Activated effector memory CD4-positive, alpha-beta T cell treated with Interleukin-2 at 50 U/mL for 16 hours (primary cell): ENCODE measurements at places on chromosomes 1 and 21.

DNA sequence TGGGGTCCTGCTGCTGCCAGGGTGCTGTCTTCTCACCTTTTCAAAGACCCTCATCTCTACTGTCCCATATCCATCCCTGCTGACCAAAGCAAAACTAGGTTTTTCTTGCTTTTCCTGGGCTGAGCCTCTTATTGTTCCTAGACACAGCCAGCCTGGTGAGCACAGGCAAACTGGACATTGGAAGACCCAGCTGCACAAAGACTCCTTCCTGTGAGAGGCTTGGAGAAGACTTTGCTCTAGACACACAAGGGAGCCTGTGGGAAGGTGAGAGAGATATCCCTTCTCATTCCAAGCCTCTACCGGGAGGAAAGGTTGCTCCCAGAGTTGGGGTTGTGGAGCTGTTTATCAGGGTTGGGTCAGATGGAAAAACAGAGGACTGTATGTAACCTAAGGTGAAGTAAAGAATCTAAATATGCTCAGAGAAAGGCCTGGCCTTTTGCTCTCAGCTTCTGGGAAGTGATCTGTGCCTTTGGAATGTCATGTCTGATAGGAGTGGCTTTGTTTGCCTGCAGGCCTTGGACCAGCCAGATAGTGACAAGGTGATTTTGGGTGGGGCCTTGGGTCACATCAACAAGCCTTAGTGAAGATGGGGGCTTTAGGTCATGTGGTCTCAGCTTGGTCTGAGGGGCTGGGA, 87.6 kb upstream of the RUNX1 start:
- DNase-seq: no peak

DNA sequence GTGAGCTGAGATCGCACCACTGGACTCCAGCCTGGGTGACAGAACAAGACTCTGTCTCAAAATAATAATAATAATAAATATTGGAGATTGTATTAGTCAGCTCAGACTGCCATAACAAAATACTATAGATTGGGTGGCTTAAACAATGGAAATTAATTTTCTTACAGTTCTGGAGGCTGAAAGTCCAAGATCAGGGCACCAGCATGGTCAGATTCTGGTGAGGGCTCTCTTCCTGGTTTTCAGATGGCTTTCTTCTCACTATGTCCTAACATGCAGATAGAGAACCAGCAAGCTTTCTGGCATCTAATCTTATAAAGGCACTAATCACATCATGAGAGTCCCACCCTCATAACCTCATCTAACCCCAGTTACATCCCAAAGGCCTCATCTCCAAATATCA, 23.2 kb upstream of the DDAH1 start:
- no peak for DNase-seq

- no peak for DNase-seq
Measured at GRCh38 chr1:75421371-75421770, 189.5 kb downstream of the SLC44A5 start.

DNA sequence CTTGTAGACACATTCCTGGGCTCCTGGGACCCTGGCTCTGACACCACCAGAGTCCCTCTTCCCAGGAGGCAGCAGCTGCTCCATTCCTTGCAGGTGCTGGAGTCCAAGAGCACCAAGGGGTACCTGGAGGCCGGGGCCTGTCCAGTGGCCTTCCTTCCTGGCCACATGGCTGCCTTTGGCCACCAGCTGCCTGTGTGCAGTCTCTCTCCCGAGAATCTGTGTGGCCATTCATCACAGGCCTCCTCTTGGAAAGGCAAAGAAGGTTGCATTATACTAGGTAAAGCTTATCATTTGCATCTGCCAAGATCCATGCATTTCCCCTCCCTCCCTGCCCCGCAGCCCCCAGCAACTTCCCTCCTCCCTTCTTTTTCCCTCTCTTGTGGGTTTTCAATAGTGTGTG, 48.9 kb upstream of the OLIG2 start:
- no peak for DNase-seq

DNA sequence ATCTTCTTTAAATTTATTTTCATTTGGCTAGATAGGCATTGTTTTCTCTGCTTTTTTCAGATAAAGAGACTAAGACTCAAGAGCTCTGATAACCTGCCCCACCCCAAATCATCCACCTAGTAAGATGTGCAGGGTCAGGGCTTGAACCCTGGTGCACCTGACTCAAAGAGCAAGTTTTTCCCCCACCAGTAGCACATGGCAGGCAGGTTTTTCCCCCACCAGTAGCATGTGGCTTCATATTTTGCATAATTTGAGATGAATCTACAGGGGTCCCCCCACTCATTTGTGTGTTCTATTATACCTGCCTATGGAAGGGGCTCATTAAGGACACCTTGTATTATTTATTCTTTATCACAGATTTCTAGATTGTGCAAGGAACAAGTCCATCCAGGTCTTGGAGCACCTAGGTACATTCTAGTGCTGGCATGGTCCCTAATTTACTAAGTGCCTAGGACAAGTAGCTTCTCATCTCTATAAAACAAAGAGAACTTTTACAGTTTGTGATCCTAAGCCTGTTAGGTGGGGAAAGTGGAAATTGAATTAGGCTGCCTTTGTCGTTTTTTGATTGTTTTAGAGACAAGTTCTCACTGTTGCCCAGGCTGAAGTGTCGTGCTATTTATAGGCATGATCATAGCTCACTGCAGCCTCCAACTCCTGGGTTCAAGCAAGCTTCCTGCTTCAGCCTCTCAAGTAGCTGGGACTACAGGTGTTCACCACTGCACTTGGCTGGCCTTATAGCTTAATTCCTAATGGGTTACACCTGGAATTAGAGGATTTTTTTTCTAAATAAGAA, 13.2 kb upstream of the CTSE start:
- DNase-seq: no peak

- DNase-seq: no peak
Measured at GRCh38 chr21:20570824-20571232, 427.4 kb upstream of the NCAM2 start.

DNA sequence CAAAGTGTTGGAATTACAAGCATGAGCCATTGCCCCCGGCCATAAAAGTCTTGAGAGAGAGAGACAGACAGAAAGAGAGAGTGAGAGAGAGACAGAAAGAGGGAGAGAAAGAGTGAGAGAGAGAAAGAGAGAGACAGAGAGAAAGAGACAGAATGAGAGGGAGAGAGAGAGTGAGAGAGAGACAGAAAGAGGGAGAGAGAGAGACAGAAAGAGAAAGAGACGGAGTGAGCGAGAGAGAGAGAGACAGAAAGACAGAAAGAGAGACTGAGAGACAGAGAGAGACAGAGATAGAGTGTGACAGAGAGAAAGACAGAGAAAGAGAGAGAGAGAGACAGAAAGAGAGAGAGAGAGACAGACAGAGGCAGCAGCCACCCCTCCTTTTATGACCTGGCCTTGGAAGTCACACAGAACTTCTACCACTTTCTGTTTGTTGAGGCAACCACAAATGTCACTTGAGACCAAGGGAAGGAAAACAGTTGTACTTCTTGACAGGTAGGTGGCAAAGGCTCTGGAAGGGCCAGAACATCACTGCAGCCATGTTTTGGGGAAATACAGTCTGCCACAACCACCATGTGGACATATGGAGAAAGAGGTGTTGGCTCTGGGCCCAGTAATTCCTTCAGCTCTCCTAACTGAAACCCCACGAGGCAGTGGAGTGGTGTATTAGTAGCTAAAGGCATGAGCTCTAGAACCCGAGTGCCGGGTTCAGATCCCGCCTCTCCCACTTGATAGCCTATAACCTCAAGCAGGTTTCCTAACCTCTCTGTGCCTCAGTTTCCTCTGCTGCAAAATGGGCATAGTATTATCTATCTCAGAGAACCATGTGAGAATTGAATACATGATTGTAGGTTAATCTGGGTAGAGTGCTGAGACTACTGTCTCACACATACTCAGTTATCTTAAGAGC, 50.6 kb downstream of the TNFRSF8 start:
- no peak for DNase-seq

GRCh38 chr21:37866027-37866426, 50.2 kb downstream of the KCNJ6 start:
- no peak for DNase-seq

DNA sequence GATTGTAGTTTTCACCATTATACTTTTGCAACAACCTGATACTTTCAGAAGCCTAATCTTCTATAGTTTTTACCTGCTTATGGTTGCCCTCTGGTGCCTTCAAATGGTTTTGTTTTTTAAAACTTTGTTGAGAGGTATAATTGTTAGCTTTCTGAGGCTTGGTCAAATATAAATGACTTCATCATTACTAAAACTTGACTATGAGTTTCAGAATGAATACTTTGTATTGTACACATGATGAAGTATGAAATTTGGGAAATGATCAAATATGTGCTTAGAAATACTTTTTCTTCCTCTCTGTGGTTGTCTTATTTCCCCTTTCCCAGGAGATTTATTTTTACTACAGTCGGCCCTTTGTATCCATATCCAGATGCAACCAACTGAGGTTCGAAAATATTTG, 151.8 kb upstream of the B3GALT2 start:
- no peak for DNase-seq

DNA sequence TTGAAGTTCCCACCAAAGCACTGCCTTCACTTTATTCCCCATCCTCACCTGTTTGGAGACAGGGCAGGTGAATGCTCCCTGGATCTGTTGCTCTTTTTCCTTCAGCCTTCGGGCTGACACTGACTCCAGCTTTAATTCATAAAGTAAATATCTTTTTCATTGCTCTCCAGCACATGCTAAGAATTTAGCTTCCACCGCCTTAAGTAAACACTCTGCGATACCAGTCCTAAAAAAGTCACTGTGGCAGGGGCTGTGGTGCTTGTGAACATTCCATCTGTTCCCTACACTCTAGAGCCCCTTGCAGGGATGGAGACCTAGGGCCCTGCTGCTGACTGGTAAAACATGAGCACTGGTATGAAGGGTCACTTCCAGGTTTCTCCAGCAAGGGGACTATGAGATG, 896 bp upstream of the PLA2G2A start:
- DNase-seq: no peak

DNA sequence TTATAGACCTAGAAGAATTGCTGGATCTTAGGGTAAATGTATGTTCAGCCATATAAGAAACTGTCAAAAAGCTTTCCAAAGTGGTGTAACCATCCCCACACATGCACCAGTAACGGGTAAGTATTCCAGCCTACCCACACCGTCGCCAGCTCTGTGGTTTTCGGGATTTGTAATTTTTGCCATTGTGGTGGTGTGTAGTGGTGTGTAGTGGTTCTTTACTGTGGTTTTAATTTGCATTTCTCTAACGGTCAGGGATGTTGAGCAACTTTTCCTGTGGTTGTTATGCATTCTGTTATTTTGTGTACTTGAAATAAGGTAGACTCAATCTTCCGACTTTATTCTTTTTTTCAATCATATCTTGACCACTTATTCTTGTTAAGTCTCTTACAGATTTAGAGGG, 342.4 kb upstream of the AJAP1 start:
- DNase-seq: no peak

GRCh38 chr1:83762039-83762365, 236.9 kb downstream of the TTLL7 start:
- DNase-seq: no peak

DNA sequence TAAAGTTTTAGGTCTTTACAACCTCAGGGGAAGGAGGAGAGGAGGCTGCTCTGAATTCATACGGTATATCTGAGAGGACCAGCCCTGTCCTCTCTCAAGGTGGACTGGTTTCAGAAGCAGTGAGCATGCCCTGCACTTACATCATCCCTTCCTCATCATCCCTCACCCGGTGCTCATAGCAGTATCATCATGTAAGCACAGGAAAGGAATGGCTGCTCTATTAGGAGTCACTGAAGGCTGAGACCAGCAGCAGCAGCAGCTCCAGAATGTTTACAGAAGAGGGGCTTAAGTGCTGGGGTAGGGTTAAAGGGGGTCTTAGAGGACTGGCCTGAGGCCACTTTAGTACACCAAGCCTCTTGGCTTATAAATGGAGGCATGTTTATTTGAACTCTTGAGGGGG, 185.9 kb downstream of the AK5 start:
- no peak for DNase-seq

GRCh38 chr1:181310560-181310959, 172.8 kb upstream of the CACNA1E start:
- DNase-seq: no peak

- DNase-seq: no peak
Measured at GRCh38 chr1:57007948-57008347, 42.1 kb upstream of the C8B start.

GRCh38 chr21:26506956-26507355, 66.1 kb downstream of the CYYR1 start:
- no peak for DNase-seq

DNA sequence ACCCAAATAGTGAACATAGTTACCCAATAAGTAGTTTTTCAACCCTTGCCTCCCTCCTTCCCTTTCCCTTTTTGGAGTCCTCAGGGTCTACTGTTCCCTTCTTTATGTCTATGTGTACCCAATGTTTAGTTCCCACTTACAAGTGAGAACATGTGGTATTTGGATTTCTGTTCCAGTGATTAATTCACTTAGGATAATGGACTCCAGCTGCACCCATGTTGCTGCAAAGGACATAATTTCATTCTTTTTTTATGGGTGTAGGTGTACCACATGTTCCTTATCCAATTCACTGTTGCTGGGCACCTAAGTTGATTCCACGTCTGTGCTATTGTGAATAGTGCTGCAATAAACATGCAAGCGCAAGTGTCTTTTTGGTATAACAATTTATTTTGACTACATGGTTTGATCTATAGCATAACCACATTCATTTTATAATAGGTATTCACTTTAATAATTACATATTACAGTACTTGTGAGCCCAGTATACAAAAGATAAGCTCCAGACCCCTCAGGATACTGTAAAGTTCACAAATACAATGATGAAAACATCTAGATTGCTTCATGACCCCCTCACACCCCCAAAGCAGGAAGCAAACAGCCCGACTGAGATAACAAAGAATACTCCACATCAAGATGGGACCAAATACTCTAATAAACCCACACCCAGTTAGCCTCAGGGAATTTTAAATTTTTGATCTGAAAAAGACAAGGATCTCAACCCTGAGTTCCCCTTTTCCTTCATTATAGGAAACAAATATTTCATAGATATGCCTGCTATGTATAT, 45.3 kb downstream of the PUM1 start:
- no peak for DNase-seq

- no peak for DNase-seq
Measured at GRCh38 chr1:30706528-30706927, 16.9 kb downstream of the MATN1 start.

DNA sequence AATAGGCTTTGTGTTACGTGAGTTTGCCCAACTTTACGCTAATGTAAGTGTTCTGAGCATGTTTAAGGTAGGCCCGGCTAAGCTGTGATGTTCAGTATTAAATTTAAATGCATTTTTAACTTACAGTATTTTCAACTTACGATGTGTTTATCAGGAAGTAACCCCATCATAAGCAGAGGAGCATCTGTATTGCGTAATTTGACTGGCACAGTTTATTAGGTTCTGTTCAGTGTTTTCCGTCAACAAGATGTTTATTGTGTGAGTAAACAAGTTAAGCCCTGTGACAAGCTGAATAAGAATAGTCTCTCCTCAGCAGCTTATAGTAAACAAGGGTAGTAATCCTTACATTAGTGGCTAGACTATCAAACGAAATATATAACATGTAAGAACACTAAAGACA, 27.2 kb upstream of the SHISA4 start:
- DNase-seq: no peak
